D721Med (cell line): ENCODE measurements at places on chromosomes 13 and 19.

- DNase-seq: no peak
These were observed 5.0 kb upstream of the SPRY2 start for GRCh38 chr13:80345771-80346510.

DNA sequence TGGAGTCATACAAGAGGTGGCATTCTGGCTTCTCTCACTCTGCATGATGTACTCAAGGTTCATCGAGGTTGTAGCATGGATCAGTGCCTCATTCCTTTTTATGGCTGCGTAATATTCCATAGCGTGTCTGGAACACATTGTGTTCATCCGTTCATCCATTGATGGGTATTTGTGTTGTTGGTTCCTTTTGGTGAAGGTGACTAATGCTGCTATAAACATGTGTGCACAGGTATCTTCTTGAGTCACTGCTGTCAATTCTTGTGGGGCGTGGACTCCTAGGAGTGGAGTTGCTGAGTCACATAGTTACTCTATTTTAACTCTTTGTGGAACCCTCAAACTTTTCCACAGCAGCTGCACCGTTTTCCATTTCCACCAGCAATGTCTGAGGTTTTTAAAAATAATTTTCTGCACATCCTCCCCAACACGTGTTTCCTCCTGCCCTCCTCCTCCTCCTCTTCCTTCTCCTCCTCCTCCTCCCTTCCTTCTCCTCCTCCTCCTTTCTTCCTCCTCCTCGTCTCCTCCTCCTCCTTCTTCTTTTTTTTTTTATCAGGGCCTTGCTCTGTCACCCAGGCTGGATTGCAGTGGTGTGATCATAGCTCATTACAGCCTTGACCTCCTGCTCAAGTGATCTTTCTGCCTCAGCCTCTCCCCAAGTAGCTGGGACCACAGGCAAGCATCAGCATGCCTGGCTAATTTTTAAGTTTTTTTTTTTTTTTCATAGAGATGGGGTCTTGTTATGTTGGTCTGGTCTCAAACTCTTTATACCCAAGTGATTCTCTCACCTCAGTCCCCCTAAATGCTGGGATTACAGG is 2.0 kb upstream of the TMEM221 start:
- DNase-seq: no peak

GRCh38 chr19:29761575-29762232 is 46.6 kb upstream of the C19orf12 start:
- DNase-seq: no peak

- DNase-seq: no peak
These were observed 30.1 kb upstream of the USP12 start for GRCh38 chr13:27201661-27202060.

- DNase-seq: no peak
These were observed 94.5 kb downstream of the ZMYM2 start for GRCh38 chr13:20053016-20053415.
